ENCODE measurements at places on chromosomes 2 and 18.

DNA sequence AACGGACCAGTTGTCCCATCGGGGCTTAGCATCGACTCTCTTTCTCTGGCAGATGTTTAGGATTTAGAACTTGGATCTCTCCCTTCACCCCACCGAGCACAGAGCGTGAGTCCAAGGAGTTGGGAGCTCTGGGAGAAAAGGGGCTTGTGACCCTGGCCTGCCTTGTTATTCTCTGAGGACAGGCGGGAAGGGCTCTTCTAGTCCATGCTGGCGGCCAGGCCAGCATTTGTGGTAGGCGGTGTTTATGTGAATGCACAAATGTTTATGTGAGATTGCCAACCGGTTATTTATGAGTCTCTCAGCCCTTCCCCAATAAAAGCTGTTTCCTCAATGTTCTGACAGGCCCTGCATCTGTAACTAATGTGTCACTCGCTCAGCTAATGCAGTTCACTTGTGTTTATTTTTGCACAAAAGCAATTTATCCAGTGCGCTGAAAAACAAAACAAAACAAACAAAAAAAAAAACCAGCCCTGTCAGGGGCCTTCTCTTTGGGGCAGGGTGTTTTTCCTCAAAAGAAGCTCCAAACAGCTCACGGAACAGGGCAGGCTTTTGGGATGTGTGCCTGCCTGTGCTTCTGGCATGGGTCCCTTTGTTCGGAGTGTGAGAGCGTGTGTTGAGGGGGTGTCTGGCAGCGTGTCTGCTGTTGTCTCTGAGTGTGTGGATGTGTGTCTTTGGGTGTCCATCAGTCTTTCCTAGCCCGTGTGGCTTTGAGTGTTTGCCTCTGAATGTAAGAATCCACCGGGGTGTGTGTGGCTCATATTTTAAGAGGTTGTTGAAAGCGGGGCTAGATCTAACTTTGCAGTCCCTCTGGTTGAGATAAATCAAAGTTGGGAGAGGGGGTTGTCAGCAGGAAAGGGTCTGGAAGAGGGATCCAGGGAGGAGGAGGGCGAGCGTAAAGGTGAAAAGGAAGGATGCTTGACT, 52.8 kb upstream of the HAAO start:
- DNase-seq: no peak

GRCh38 chr18:77234504-77235365, 14.9 kb upstream of the GALR1 start:
- no peak for DNase-seq

- DNase-seq: no peak
These were observed 47.8 kb downstream of the STK25 start for GRCh38 chr2:241460631-241461030.

DNA sequence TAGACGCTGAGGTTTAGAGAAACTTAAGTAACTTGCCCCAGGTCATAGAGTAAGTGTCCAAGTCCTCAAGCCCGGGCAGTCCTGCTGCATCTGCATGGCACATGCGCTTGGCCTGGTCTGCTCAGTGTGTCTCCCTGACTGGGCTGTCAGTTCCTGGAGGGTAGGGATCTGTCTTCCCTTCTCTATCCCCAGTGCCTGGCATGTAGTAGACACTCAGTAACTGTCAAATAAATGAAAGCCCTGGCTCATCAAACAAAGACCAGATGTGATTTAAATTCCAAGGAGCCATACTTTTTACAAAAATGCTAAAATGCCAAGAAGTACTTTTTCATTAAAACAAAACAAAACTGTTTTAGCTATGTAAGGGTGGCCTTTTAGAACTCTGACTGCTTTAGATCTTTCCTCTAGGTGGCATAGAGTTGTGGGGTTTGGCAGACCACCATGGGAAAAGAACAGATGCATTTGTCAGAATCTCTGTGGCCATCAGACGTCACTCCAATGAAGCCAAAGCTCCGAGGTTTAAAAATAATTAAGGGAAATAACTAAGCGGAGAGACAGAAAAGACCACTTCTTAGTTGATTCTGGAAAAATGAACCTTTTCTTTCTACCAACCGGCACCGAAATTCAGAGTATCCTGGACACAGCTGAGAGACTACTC, 34.0 kb downstream of the EPAS1 start:
- DNase-seq: no peak

DNA sequence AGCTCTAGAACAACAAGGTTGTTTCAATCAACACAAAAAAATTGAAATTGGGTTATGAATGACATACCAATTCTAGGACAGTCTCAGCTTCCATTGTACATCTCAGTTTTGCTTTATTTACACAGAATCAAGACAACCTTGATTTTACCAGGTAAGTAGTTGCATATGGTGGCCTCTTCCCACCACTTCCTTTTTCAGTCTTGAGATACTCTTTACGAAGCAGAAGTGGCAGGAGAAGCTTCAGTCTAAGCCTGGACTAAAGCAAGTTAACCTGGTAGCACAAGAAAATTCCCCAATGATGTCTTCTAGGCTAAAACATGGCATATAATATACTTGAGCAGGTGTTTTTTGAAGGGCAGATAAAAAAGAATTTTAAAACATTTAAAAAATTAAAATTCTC, 10.7 kb upstream of the FAM136A start:
- no peak for DNase-seq

DNA sequence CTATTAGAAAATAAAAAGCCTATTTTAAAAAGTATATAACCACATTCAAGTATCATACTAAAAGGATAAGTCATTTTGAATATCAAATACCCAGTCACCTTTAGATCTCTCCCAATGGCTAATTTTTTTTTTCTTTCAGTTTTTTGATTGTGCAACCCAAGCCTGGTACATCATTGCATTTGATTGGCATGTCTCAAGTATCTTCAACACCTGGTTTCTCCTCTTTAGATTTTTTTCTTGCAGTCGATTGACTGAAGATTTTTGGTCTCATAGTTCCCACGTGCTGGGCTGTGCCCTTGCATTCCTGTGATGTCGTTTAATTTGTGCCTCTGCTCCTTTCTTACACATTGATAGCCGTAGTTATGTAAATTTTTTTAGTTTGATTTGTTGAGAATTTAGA, 40.7 kb downstream of the ATIC start:
- DNase-seq: no peak

DNA sequence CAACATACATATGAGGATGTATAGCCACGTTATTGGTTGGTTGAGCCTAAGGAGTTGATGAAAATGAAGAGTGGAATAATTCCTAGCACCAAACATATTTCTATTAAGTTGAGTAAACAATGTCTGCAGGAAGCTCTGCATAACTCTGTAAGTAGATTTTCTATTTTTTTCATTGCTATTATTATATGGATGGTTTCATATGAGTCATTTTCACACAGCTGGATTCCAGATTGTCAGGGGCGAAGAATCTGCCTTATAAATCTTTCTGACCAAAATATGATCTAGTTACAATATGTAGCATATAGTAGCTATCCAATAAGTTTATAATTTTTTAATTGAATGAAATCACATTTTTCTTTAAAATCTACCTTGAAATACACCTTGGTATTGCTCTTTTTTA, 468.0 kb upstream of the PKDCC start:
- no peak for DNase-seq

DNA sequence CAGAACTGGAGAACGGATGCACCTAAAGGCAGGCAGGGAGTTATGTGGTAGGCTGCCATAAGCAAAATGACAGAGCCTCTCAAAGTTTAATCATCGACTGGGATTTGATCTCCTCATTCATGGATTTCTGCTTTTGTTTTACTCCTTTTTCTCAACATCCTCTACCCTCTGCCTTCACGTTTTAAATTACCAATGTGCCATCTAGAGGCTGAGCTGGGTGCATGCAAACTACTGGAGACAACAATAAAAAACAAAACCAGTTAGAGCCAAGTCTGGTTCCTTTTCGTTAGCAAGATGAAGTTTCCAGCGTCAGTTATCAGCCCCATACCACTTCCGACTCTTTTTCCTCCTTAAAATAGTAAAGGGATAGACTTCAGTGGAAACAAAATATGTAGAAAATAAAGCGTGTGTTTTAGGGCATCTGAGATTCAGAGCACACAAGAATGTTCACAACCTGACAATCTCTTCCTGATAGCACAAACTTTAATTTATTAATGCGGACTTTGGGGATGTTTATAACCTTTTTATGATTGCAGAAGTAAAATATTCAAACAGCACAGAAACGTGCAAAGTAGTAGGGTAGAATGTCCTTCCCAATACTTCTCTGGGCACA, 117.0 kb downstream of the LAMA1 start:
- no peak for DNase-seq

GRCh38 chr2:201926067-201926466, 107.6 kb upstream of the FZD7 start:
- DNase-seq: no peak

GRCh38 chr2:177578454-177578853, 185.9 kb downstream of the AGPS start:
- DNase-seq: no peak

DNA sequence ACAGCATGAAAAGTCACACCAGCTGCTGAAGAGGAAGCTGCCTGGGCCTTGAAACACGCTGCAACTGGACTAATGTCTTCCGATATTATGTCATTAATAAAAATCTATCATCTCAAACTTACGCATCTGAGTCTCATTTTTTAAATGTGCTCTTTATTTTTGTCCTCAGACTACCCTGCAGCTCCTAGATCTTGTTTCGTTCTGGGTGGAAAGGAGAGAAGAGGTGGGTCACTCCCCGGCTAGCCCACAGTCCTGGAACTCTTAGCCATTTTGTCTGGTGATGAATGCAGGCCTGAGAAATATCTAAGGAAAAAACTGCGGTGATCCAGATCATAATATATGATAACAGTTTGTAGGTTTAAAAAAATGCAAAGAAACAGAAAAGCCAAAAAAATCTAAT, 73.3 kb downstream of the TXNL1 start:
- DNase-seq: no peak

- no peak for DNase-seq
These were observed 74.6 kb downstream of the CD8B2 start for GRCh38 chr2:106561803-106562202.

DNA sequence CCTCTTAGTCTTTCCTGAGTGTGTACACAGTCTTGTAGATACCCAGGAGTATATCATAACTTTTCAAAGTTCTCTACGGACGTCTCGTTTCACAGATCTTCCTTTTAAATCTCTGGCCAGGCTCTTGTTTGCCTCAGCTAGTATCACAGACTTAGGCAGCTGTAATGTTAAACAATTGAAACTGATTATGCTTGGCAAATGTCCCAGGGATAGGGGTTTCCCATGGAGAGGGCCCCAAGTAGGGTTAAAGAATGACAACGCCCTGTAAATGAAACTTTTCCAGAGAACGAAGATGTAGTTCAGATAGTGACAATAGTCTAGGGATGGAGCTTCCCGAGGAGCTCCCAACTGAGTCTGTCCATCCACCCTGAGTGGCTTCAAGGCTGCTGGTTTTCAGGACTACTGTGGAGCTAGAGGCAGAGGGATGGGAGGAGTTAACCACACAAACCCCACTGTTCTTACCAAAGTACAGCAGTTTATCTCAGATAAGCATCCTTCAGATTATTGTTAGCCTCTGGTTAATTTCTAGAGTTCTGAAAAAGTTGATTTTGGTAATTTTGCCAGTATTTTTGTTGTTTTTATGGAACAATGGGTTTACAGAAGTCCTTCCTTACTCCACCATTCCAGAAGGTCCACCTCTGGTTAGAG, 9.1 kb downstream of the NEURL3 start:
- no peak for DNase-seq

DNA sequence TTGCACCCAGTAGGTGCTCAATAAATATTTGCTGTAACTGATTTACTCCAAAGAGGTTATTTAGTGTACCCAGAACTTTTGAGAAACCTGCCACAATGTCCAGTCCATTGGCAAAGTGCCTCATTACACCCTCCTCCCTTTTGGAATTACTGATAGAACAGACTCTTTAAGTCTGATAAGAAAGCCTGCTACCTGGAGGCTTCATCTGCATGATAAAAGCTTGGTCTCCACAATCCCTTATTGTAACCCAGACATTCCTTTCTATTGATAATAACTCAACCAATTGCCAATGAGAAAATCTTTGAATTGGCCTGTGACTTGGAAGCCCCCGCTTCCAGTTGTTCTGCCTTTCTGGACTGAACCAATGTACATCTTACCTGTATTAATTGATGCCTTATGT, 281.2 kb upstream of the FBXO11 start:
- no peak for DNase-seq

- no peak for DNase-seq
These were observed 22.0 kb downstream of the RASGRP3 start for GRCh38 chr2:33498291-33498956.

- no peak for DNase-seq
These were observed 169.6 kb upstream of the EPHA4 start for GRCh38 chr2:221741496-221742211.

DNA sequence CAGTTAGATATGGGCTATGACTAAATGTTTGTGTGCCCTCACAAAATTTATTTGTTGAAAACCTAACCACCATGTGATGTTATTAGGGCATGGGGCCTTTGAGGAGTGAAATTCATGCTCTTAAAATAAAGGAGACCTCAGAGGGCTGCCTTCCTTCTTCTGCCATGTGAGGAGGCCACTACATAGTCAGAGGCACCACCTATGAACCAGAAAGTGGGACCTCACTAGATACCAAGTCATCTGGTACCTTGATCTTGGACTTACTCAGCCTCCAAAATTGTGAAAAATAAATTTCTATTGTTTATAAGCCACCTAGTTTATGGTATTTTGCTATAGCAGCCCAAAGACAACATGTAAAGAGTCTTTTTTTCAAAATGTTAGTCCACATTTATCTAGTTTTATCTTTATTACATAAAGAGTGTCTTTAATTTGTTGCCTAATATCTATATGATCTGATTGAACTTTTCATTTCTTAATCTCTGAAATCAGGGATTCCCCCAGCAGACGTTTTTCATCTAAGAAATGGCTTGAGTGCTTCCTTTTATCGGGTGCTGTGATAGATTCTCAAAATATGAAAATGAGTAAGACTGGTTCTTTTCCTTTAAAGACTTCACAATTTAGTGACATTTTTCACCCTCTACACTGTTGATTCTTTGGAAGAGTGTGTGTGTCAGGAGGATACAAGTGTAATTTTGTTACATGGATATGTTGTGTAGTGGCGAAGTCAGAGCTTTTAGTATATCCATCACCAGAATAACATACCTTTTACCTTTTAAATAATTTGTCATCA, 34.2 kb downstream of the PMS1 start:
- no peak for DNase-seq

GRCh38 chr18:10511236-10511635, 14.6 kb upstream of the NAPG start:
- DNase-seq: no peak

GRCh38 chr2:33437815-33438214, 38.6 kb upstream of the RASGRP3 start:
- DNase-seq: no peak

DNA sequence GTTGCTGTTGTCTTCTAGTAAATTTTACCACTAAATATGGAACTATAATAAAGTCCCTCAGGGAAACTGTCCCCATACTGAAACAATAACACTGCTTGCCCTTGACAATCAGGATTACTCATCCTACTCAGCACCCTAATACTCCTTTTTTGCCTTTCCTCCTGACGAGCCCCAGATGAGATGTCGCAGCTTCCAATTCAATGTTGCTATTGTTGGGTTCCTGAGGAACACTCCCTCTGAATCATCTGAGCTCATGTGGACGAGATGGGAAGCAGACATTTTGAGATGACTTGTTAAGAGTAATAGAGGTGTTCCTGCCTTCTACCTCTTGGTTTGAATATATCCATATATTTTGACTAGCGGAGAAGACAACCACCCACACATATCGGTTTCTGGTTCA, 187.8 kb upstream of the FAM98A start:
- DNase-seq: no peak

- no peak for DNase-seq
These were observed 1932.2 kb upstream of the CELF4 start for GRCh38 chr18:39497821-39498220.

- DNase-seq: no peak
These were observed 36.4 kb upstream of the GAREM1 start for GRCh38 chr18:32507093-32507492.
